ENCODE measurements at places on chromosomes 7 and 10.

DNA sequence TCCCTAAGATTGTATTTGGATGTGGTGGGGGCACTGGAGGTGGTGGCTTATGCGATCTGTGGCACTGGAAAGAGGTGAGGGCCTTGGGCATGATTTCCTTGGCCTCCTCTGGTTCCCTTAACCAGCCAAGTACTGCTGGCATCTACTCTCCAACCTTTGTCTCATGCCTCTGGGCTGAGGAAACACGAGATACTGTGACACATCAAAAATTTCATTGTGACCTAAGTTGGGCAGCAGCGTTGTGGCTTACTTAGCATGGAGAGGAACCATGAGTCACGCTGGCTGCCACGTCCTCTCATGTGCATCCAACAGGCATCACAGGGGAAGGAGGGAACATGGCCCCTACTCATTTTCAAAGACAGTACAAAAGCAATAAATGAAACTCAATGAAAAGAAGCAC lies 29.7 kb upstream of the GSDME start:
- no peak for DNase-seq

GRCh38 chr7:37927773-37928444 lies 7.5 kb downstream of the EPDR1 start:
- DNase-seq: no peak

- no peak for DNase-seq
These were observed 12.5 kb upstream of the CALD1 start for GRCh38 chr7:134766779-134767519.

DNA sequence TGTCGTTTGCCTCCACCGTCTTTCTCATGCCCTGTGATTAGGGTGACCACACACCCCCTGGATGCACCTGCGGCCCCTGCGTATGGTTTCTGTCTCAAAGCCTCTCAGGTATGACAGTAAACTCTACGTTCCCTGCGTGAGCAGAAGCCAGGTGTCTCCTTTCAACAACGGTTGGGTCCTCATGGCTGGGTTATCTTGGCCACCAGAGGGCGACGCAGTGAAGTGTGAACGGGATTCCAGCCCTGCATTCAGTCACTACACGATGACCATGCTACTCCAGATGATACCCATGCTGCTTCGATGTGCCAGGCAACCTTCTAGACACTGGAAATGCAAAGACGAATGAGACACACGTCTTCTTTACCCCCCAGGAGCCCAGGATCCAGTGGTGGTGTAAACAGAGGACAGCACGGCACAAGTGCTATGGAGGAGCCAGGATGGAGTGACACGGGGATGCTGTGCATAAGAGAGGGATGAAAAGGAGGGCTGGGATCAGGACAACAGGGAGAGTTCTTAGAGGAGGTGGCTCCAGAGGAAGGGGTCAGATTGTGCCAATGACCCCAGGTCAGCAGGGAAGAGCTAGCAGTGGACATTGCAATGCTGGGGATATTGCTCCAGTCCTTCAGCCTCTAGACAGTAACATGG lies 228.1 kb upstream of the PFKP start:
- peak; percentile 13 for DNase-seq

DNA sequence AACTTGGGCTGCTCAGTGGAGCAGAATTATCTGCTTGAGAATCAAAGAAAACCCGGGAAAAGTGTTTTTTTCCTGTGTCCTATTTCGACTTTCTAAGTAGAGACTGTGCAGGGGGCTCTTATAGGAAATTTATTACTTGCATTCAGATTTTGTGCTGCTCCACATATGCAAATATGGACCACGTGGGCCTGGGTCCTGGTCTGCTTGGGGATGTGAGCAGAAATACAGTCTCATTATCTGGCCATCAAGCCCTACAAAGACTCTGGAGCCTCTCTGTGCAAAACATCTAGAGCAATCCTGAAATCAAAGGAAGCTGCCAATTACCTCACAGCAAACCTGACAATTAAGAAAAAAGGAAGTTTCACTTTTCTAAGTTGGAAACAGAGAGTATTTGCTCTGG lies 216.9 kb downstream of the LRMDA start:
- no peak for DNase-seq

DNA sequence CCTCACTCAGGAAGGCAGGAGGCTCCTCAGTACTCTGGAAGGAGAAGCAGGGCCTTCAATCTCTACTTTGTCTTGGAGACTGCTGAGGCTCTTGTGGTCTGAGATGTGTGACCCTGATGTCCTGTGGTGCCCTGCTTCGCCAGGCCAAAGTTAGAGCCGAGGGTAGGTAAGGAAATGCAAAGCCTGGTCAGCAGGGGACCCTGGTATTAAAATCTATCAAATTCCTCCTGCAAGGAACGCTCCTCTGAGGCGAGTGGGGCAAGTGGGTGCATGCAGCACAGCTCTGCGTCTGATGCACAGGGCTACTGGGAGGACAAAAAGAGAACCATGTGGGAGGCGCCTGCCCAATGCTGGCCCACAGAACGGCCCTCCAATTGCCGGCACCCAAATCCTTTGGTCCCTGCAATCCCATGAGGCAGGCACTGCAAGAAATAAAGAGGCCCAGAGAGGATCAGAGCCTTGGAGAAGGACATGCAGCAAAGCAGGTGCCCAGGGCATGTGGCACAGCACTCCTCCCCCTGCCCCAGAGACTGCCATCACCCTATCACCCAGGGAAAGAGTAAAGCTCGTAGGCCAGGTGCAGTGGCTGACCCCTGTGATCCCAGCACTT lies 23.1 kb upstream of the ZMIZ1 start:
- DNase-seq: no peak

DNA sequence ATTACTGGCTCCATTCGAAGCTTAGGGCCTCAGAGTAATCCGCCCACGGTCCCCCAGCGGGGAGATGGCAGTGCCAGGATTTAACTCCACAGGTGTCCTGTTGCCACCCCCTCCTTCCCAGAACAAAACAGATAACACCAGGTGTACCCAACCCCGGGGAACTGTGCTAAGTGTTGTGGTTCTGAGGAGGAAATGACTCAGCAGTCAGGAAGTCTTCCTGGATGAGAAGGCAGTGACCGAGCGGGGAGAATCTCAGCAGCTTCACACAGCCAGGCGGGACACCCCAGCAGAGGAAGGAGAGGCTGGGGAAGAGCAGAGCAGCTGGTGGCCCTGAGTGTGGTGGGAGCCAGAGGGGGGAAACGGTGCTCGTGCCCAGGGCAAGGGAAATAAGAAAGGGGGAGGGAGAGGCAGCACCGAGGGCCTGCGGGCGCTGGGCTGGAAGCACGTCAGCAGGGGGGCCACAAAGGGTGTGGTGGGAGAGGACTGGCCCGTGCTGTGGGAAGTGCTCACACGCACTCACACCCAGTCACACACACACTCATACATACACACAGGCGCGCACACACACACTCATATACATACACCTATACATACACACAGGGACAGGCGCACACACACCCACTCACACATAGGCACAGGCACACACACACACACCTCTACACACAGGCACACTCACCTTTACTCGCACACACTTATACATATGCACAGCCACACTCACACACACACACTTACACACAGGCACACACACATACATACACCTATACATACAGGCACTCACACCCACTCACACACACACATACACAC lies 59.8 kb upstream of the CHST15 start:
- peak; percentile 19 for DNase-seq
